ENCODE measurements at places on chromosomes 7 and 10.

DNA sequence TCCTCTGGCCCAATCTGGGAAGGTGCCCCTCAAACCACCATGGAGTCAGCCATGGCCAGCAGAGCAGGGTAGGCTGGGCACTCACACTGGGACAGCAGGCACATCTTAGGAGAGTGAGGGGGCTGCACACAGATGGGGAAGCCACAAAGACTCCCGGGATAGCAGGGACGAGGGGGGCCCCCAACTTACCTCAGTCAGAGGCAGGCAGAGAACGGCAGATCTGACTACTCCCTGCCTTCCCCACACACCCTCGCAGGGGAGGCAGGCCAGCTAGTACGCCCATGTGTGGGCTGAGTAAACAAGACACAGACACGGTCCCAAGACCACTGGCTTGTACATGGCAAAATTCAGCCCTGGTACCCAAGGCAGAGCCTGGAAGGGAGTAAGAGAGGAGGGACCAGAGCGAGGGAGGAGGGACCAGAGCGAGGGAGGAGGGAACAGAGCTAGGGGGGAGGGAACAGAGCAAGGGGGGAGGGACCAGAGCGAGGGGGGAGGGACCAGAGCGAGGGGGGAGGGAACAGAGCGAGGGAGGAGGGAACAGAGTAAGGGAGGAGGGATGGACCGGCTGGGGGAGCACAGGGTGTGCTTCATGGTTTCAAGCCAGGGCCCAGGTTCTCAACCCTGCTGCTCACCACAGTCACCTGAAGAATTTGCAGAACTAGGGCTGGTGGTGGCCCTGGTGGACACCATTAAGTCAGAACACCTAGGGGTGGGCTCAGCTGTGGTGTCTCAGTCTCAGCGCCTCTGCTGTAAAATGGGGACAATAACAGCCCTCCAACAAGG lies 73.8 kb downstream of the RGS10 start:
- DNase-seq: no peak

GRCh38 chr10:47022311-47023131 lies 111.3 kb downstream of the PTPN20 start:
- no peak for DNase-seq

DNA sequence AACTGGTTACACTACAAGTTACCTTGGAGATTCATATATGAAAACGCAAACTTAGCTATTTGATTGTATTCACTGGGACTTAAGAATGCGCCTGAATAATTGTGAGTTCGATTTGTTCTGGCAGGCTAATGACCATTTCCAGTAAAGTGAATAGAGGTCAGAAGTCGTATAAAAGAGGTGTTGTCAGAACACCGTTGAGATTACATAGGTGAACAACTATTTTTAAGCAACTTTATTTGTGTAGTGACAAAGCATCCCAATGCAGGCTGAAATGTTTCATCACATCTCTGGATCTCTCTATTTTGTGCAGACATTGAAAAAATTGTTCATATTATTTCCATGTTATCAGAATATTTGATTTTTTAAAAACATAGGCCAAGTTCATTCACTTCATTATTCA lies 9.3 kb downstream of the STEAP1 start:
- DNase-seq: no peak

GRCh38 chr7:64916-65341 lies 127.4 kb upstream of the FAM20C start:
- DNase-seq: no peak
